ENCODE measurements at places on chromosomes 12 and 14. TPM values are rescaled to one million over a fixed set of nuclear protein-coding genes. Genes with fewer than 3 reads are reported as not detected.

GRCh38 chr12:14284184-14284722, 81.2 kb upstream of the ATF7IP start:
- no peak for DNase-seq

DNA sequence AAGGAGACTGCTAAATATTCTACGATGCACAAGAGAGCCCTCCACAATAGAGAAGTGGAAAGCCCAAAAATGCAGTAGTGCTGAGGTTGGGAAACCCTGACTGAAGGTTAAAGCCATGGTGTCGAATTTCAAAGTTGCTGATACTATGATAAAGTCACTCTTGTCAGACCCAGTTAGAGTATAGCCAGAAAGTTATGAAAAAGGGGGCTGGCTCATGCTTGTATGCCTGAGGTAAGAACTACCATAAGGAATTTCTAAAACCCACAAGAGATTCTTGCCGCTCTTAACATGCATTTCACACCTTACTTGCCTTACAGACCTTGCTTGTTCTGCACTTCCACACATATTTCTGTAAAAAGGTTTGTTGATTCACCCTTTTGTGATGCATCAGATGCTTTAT, 184.6 kb downstream of the SLC6A15 start:
- no peak for DNase-seq

DNA sequence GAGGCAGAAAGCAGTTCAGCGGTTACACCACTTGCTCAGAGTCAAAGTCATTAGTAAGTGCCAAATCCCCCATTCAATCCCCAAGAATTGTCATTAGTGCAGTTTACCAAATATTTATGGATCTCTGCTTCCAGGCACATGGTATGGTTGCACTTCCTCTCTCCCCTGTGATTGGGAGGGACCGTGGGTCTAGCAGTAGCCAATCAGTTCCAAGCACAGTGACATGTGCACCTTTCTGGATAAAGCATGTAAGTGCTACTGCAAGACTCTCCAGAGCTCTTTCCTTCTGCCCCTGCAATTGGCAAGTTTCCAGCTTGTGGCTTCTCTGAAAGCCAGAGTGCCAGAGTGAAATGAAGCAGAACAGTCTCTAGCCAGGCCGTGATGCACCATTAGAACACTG, 85.3 kb upstream of the FLRT2 start:
- no peak for DNase-seq

TRPV4 gene
- total RNA-seq, result not detected

DNA sequence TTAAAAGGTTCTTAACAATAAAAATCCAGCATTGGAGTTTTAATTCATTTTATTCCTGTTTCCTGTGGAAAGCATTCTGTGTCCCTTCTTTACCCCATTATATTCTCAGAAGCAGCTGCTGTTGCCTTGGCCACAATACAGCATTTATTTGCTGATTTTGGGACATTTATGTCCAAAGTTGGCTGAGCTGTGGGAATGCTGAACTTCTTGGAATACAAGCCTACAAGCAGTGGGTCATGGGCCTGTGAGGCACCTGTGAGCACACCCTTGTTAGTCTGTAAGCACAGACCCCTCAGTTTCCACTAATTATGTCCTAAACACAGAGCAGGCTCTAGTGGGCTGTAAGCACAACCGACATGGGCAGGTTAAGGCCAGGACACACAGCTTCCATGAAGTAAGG, 122.2 kb upstream of the IGF1 start:
- no peak for DNase-seq
